Astrocyte of the hippocampus (primary cell): ENCODE measurements at places on chromosomes 4 and X.
A peak's percentile ranks its signal among the peaks of the same experiment; 100 is the strongest.

GRCh38 chr4:53321151-53321983 is 44.5 kb downstream of the SCFD2 start:
- peak; percentile 68 for DNase-seq

GRCh38 chr4:181971973-181972372 is 271.2 kb upstream of the TENM3 start:
- no peak for DNase-seq

DNA sequence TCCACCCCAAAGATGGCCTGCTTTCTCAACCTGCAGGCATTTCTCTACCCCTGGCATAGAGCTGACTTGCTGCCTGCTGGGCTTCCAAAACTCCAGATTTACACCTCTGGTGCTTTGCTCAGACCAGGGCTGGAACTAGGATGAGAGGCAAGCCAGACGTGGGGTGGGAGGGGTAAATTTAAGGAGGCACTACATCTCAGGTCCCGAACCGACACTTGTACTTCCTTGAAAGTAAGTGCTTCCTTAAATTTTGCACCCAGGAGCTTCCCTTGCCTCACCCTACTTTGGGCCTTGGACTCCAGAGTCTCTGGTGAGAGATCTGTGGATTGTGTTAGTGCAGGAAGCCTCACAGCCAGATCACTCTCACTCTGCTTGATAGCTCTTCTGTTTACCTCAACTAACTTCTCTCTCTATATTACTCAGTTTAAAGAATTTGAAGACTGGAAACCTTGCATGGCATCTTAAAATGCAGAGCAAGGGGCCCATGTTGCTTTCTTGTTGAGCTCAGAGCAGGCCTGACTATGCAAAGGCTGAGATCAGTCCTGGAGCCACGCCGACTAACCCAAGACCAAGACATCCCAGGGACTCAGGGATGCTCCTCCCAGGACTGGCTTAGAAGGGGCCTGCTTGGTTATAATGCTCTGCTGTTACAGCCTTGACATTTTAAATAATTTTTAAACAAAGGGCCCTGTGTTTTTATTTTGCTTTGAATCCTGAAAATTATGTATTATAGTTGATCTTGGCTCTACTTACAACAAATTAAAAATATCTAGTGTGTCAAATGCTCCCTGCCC is 145.0 kb upstream of the LEF1 start:
- DNase-seq: no peak

GRCh38 chr4:86019362-86019761 is 340.5 kb downstream of the MAPK10 start:
- DNase-seq: no peak

DNA sequence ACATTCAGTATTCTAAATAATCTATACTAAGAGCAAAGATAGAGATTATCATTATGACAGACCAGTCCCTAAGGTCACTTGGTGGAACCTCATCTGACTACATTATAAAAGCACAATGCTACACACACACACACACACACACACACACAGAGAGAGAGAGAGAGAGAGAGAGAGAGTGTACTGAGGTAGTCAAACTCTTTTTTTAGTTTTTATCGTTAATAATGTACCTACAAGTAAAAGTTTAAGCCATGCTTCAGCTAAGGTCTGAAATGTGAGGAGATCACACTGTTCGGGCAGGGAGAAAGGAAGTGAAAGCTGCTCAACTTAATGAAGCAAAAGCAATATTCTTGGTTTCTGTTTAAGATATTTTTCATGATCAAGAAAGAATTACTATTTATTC is 75.8 kb upstream of the CCDC160 start:
- no peak for DNase-seq

- DNase-seq: no peak
These were observed 20.6 kb downstream of the SH3KBP1 start for GRCh38 chrX:19866626-19867410.
